ENCODE measurements at places on chromosomes 11 and 22. TPM values are rescaled to one million over a fixed set of nuclear protein-coding genes. Genes with fewer than 3 reads are reported as not detected.
A peak's percentile ranks its signal among the peaks of the same experiment; 100 is the strongest.

XKR3 gene
- total RNA-seq = not detected

GRCh38 chr11:111911563-111912401 is at the start of gene CRYAB:
TSS of gene CRYAB (minus strand) at chr11:111911770. CDS start at chr11:111911724, 46 bp downstream.
- DNase-seq = no peak

CDC45 gene
- 60.7 TPM for total RNA-seq

USH1C gene
- not detected for total RNA-seq

DNA sequence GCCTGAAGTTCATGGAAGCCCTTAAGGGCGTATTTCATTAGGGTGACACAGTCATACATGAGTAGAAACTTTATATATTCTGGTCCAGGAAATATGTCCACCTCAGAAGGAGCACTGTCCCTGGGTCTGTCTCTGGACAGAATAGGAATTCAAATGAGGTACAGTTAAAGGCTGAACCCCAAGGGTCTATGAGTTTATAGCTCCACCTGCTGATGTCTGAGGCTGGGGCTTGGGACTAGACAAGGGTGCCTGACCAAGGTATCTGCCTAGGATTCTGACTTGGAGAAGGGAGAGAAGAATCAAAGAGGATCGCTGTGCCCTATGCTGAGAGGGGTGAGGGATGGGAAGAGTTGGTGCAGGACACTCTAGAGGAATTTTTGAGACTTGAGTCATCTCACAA is 14.9 kb downstream of the HEPHL1 start:
- no peak for DNase-seq

- DNase-seq = peak; percentile 86
Measured at GRCh38 chr11:121418625-121419114, 33.4 kb upstream of the SORL1 start.

All from naive thymus-derived CD4-positive, alpha-beta T cell (primary cell).